ENCODE measurements at places on chromosomes 1 and 21. TPM values are rescaled to one million over a fixed set of nuclear protein-coding genes. Genes with fewer than 3 reads are reported as not detected.

Gene KAZN
- 2.8 TPM for total RNA-seq

Gene FAM72D
- 1.5 TPM for total RNA-seq

DNA sequence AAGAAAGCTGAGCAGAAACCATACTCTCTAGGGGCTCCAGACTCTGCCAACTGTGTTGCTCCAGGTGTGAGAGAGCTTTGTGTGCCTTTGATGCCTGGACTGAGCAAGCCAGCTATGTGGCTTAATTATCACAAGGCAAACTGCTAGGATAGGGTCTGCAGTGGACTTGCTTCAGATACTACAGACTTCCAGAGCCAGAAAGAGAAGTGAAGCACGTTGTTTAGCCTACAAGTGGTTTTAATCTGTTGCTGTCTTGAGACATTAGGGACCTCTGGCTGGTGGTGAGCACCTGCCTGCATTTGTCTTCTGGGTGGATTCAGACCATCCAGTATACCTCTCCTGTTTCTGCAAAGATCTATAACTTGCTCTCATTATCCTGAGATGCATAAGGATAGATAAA is 353.4 kb upstream of the PLXNA2 start:
- no peak for DNase-seq

- DNase-seq, result no peak
Observed at GRCh38 chr1:241939798-241940197, 17.8 kb upstream of the BECN2 start.

- DNase-seq, result no peak
Observed at GRCh38 chr21:41479686-41480085, 28.3 kb downstream of the TMPRSS2 start.

GRCh38 chr1:240709676-240710075 is 97.7 kb upstream of the GREM2 start:
- DNase-seq, result no peak

- no peak for DNase-seq
Observed at GRCh38 chr1:175133673-175134435, 58.7 kb downstream of the KIAA0040 start.
